Omental fat pad (tissue), 4 donors: ENCODE measurements at places on chromosomes 6 and 20.

- peak; percentile 78 for DNase-seq
These were observed 55.6 kb downstream of the MEP1A start for GRCh38 chr6:46848684-46849360.

DNA sequence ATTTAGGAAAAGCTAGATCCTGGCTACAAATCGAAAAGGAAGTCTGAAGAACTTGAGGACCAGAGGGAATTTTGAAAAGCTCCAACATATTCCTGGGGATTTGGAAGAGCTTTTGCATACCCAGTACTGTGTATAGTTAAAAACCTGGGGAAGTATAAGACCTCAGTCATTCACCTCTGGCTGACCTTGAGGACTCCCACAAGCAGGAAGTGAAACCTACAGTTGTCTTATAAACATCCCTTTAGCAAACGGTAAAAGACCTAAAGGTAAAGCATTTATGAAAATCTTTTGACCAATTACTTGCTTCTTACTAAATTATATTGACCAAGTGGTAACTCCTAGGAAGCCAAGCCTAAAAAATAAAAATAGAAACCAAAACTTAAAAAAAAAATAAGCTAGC, 175.0 kb downstream of the HAO1 start:
- no peak for DNase-seq

DNA sequence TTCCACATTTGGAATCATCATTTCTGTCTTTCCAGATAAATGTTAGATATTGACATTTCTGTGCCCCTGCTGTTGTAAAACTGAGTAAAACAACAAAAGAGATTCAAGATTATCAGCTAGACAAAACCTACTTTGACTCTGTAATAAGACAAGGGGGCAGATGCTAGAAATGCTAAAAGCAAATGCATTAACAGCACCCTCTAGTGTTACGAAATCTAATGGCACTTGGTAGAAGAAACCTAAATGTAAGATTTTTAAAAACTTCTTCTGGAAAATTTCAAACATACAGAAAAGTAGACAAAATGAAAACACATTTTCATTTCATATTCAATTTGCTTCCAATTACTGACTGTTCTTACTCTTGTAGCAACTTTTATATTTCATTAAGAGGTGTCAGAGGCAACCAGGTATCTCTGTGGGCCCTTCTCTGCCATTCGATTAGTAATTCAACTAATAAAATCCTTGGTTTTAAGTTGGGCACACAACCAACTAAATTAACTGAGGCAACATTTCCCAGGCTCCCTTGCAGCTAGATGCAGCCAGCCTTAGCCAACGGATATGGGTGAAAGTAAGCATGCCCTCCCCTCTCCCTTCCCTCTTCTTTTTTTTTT, 45.0 kb downstream of the SLC23A2 start:
- no peak for DNase-seq

- DNase-seq, result no peak
These were observed 41.9 kb downstream of the TRAM2 start for GRCh38 chr6:52534966-52535390.

- no peak for DNase-seq
These were observed 16.8 kb downstream of the PHACTR2 start for GRCh38 chr6:143694560-143694959.

GRCh38 chr20:62222266-62222850, 2.3 kb upstream of the HRH3 start:
- DNase-seq, result no peak

DNA sequence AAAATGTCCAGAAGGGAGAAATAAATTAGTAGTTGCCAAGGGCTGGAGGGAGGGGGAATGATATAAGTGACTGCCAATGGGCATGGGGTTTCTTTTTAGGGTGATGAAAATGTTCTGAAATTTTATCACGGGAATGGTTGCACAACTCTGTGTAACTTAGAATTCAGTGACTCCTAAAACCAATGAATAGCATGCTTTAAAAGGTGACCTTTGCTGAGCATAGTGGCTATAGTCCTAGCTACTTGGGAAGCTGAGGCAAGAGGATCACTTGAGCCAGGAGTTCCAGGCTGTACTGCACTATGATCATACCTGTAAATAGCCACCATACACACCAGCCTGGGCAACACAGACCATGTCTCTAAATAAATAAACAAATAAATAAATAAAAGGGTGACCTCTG, 109.0 kb downstream of the ATG5 start:
- DNase-seq, result no peak

DNA sequence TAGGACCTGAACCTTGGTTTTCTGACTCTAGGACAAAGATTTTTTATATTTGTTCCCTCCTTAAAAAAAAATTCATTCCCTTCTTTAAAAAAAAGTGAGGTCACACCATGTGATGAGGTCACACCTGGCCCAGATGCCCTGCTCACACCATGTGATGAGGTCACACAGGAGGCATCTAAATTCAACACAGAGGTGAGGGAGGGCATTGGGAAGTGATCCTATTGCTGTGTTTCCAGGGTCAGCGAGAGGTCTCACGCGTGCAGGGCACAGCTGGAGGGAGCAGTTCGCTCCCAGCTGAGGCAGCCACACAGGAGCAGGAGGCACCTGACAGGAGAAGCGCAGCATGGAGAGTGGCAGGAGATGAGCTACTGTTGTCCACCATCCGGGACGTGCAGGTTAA, 92.5 kb downstream of the SLC22A23 start:
- DNase-seq, result no peak

GRCh38 chr20:56542489-56543030, 9.5 kb downstream of the FAM209B start:
- DNase-seq, result no peak

DNA sequence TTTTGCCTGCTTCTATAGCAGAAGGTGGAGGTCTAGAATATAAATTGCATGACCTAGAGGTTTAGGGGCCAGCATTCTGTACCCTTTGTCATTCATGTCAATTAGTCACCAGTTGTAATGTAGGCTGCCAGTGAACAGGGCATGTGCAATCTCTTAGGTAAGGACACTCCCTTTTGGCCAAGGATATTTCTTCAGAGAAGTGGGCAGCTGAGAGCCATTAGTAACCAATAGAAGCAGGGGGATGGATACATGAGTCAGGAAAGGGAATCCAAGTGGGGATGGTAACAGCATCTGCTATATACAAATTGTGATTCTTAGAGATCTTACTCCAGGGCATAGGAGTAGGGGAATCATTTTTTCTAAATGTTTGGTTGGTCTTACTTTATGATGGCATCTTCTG, 494.2 kb upstream of the JAG1 start:
- DNase-seq, result no peak
